PC-3 (cell line): ENCODE measurements at places on chromosomes 12 and 14. TPM values are rescaled to one million over a fixed set of nuclear protein-coding genes. Genes with fewer than 3 reads are reported as not detected.

DNA sequence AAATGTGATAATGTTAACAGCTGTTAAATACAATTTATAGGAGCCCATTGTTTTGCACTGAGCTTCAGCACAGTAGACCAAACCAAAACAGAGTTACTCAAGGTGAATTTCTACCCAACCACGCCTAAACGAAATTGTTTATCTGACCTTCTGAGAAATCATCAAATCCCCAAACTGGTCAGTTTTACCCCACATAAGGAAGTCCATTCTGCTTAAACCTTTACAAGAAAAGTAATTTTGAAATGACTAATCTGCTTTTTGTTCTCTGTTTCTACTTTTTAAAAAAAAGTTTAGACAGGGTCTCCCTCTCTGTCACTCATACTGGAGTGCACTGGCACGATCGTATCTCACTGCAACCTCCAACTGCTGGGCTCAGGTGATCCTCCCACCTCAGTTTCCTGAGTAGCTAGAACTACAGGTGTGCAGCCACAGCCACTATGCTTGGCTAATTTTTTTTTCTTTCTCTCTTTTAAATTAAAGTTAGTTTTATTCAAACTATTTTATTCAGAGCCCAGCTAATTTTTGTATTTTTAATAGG, 1.4 kb upstream of the RNF10 start:
- H3K4me1 ChIP-seq, result peaks cover 28% of the 10 kb centered on the region

Gene THAP2
- 1.2 and 2.4 TPM in 2 replicates for total RNA-seq

Gene TPPP2
- total RNA-seq, result not detected in 2 replicates

DNA sequence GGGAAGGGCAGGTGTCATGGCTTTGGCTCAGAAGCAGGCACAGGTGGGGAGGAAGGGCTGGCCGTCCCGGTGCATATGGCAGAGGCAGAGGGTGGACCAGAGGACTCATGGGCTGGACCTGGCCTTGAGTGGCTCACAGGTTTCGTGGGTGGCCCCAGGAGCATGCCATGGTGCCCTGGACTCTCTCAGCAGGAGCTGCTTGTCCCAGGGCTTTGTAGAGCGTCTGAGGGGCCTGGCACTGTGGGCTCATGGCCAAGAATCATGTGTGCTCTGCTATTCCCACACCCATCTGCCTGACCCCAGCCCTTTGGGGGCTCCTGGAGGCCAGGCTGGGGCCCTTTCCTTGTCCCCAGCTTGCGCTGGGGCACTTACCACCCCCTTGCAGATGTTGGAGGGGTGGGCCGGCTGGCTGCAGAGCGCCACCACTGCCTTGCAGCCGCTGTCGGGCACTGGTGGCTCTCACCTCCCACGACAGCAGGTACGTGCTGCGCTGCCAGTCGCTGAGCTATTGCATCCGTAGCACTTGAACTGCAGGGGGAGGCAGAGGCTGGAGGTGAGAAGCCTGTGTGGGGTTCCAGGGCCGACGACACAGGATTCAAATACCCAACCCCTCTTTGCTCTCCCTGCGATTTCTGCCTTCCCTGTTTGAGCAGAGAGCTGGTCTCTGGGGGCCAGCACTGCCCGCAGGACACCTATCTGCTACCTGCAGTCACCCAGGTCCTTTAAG, 187.4 kb upstream of the PRMT8 start:
- H3K4me3 ChIP-seq, result no peak overlapping the region; the same call in 1 of the 2 replicates
- H3K4me1 ChIP-seq, result peaks cover 42% of the 10 kb centered on the region
- peak; percentile 64 for DNase-seq
- no peaks in the 10 kb centered on the region for H3K36me3 ChIP-seq
- H3K27ac ChIP-seq, result peak overlapping the region; percentile 91
